ENCODE measurements at places on chromosomes 5 and 9.

DNA sequence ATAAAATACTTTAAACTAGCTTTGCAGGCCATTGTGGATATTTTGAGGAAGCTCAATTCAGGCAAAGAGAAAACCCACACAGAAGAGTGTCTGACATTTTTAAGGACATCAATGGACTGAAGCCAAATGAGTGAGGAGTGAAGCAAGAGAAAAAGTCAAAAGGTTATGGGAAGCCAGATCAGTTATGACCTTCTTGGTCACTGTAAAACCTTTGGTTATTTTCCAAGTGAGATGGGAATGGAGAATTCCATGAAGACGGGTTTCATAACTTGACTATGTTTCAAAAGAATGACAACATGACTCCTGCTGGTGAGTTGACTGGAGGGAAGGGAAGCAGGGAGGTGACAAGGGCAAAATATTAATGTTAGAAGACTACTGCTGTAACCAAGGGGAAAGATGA, 585.2 kb downstream of the EFNA5 start:
- DNase-seq = no peak

GRCh38 chr5:170882345-170882744, 20.5 kb downstream of the RANBP17 start:
- DNase-seq = no peak

- DNase-seq = no peak
Observed at GRCh38 chr9:121987314-121987713, 105.8 kb downstream of the TTLL11 start.

DNA sequence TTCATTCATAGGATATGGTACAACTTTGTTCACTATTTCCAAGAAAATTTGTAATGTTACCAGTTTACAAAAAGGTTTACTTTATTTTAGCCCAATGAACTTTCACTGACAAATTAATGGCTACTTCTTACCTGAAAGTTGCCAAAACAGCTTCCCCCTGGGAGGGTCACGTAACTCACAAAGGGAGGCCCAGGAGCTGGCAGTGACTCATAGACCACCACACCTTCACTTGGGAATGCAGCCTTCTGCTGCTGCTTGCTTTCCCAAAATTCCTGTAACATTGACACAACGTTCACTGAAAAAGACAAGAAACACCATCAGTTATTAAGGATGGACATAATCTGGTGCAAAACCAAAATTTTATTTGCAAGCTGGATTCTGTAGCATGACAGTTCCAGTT, 18.1 kb downstream of the LIX1 start:
- DNase-seq = no peak

DNA sequence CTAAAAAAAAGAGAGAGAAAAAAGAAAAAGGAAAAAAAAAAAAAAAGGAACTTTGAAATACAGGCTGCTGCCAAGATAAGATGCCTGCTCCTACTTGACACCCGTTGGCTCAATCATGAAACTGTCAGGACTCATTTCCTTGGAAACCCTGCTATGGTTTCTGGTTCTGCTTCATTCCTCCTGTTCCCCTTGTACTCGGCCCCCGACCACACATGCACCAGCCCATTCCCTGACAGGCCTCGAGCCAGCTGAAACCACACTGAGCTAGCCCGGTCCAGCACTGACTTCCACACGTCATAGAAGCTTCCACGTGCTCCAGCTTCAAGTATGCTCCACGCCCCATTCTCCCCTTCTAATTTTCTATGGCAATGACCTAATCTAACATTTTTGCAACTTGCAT, 93.2 kb downstream of the MYO10 start:
- no peak for DNase-seq

- DNase-seq = no peak
Observed at GRCh38 chr5:129002527-129002842, 37.2 kb downstream of the SLC27A6 start.

GRCh38 chr9:126894052-126894603, 20.5 kb upstream of the RALGPS1 start:
- DNase-seq = no peak

DNA sequence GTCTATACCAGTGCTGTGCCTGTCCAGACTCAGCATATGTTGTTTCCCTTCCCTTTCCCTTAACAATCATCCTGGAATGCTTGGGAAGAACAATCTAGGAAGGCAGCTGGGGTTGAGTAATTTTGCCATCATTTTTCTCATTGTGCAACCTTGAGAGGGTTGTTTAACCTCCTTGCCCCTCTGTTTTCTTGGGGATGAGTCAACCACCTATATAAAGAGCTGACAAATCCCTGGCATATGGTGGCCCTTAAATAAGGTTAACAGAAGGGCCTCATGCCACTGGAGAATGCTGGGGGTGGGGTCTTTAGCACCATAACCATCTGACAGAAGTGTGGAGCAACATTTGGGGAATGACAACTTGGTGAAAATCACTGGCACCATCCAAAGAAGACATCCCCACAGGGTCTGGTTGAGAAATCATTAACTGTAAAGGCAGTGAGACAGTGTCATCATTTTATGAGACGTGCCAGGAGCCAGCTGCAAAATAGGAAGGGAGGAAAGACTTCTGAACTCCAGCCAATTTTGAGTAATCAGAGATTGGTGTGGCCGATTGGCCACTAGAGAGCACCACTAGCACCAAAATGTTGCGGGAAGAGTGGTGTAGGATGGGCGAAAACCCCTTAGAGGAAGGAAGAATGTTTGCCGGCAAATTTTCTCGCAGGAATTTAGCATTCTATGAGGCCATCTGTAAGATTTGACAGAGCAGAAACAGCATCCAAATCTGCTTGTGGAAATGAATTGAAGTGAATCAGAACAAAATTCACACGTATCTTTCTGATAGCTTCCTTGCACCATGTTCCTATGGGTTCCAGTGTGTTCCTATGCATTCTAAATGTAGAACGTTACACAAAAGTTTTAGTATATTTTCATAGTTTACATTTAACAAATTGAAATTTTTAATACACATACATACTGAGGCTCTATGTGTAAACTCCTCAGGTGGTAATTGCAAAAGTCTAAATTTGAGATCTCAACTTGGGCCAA, 113.8 kb downstream of the MSX2 start:
- no peak for DNase-seq

DNA sequence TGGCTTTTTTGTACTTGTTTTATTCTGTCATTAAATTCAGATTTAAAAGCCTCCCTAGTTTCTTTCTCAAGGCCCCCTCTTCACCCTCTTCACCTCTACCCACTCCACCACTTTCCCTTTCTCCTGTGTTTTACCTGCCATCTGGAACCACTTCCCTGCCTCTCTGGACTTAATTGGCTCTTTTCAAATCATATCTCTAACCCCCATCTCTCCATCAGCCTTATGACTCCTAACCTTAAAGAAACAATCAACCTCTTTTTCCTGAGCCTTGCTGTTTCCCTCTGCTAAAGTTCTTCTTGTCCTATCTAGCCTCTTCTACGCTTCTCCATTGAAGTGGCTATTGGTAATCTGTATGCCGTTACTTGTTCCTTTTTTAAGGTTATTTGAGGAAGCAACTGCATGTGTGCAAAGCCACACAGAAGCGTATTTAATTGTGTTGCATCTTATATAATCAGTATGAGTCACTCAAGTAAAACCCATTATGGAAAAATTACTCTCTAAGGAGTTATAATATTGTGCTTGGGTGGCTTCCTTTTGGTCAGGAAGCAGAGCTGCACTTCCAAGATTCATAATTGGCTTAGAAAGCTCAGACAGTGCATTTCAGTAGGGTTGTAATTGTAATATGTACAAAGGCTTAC, 653.6 kb upstream of the ITGA1 start:
- DNase-seq = no peak

DNA sequence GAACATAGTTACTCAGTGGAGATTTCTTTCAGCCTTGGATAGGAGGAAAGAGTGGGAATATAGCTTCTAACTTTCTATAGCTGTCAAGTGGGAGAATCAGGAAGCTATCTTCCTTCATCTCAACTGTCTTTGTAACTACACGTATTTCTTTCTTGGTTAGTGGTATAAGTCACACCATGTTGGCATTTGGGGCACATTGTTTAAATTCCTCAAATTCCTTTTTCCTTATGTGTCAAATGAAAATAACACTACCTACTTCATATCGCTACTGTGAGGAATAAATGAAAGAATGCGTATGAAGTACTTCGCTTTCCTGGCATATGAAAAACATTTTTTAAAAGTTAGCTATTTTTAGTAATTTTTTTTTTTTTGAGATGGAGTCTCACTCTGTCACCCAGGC, 1082.5 kb upstream of the WWC1 start:
- no peak for DNase-seq

- DNase-seq = no peak
Observed at GRCh38 chr9:134217431-134218210, 53.3 kb upstream of the RNU6ATAC start.

DNA sequence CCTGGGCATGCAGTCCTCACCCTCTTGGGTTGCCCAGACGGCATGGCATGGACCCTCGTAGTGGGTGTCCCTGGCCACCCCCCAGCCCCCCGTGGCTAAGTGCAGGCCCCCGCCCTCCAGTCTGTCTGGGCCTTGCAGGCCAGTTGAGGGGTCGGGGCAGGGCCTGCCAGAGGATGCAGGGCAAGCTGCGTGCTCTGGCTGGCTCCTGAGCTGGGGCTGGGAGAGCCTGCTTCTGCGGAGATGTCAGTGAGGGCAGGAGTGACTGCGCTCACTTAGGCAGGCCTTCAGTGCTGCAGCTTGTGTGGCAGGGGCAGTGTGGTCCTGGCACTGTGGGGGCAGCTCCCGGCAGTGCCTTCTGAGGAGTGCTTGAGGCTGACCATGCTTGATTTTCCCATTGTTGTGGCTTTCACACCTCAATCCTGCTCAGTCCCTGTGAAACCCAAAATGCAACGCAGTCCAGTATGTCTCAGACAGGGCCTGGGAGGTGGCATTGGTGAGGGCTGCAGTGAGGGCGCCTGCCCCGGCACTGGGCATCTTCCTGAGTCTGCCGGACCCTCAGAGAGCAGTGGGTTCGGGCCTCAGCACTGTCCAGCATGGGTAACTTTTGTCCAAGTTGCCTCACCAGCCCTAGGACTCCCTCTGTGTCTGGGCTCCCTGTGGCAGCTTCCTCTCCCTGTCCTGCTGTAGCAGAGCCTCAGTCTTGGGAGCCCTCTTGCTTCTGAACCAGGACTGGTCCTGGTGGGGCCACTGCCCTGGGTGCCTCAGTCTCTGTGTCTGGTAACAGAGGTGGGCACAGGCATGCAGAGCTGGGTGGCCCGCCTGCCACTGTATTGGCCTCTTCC, 93.0 kb downstream of the PHF2 start:
- peak; percentile 14 for DNase-seq

- DNase-seq = no peak
Observed at GRCh38 chr5:6046296-6046967, 331.9 kb downstream of the MED10 start.

GRCh38 chr5:174935854-174936474, 211.6 kb downstream of the MSX2 start:
- DNase-seq = no peak

DNA sequence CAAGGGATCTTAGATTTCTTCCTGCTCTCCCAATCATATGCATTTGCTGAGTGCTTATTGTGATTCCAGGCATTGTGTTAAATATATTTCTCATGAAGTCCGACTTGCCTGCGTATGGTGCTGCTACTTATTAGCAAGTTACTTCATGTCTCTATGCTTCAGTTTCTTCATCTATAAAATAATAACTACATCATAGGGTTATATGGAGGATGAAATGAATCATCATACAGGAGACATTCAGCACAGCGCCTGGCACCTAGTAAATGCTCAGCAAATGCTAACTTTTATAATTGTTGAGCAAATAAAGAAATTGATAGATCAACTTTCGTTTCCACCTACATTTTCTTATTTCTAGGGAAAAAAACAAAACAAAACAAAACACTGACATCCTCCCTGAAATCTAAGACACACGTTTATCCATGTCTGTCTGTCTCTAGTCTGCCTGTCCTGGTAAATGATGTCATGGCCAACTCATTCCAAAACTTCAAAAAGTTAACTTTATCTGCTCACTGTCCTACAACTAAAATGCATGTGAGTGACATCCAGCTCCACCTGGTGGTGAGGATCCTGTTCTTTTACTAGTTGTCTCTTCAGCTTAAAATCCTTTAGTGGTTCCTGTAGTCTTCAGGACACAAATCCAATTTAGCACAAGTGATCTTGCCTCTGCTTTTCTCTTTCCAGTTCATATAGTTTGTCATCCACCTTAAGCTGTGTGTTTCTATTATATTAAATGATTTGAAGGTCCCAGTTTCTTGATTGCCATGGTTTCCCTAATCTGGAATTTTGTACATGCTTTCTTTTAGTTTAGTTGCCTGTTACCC, 27.7 kb downstream of the PPP3R2 start:
- no peak for DNase-seq

DNA sequence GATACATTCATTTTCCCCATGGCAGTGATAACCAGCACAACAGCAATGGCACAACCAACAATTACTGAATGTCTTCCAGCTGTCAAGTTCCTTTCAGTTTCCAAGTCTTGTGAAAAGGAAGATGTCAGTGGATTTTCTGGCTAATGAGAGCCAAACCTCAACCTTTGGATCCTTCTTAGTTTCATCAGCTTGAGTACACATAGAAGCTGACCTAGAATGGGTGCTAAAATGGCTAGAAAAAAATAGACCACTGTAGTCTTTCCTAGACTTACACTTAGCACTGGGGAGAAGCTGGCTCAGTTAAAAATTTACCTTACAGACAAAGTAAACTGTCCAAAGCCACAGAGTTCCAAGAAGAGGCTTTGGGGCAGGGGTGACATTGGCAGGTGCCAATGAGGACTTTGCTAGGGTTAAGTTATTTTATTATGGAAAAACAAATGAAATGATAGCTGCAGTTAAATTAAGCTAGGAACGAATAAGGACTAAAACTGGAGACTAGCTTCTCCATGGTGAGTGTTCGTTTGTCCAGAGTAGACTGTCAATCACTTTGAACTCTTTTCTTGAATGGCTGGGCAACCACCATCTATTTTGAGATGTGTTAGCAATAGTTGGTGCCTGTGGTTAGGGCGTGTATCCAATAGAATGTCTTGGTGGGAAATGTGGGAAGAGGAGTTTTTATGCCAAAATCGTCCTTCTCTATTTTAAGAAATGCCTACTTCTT, 25.9 kb upstream of the TXN start:
- DNase-seq = no peak

GRCh38 chr5:173825215-173825865, 62.8 kb upstream of the CPEB4 start:
- no peak for DNase-seq

GRCh38 chr5:1312206-1312605, 17.3 kb upstream of the TERT start:
- DNase-seq = peak; percentile 45

All from CD4-positive, alpha-beta T cell treated with Interleukin-15 for 1 hour (primary cell).